ENCODE measurements at places on chromosomes 16 and 17.

DNA sequence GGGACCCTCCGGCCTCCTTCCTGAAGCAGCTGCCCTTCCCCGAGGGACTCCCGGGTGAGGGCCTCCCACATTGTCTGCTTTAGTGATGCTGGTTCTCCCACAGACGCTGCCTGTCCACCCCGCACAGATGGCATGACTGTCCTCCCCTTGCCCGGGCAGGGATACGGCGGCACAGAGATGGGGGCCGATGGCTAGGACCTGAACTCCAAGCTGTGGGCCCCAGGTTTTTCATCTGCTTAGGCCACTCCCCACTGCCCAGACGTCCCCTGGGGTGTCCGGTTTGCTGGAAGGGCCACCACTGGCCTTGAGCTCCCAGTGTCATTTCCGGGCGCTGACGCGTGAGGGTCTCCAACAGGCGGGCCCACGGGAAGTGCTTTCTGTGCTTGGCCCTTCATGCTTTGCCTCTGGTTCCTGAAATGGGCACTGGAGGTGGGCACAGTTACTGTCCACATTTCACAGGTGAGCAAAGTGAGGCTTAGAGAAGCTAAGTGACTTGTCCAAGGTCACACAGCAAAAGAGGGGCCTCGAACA is 87.4 kb upstream of the CBX4 start:
- DNase-seq = no peak
- peaks cover 8% of the 10 kb centered on the region for H3K27me3 ChIP-seq
- no peak overlapping the region for H3K27ac ChIP-seq
- H3K4me1 ChIP-seq = peaks cover 9% of the 10 kb centered on the region
- H3K4me3 ChIP-seq = no peak overlapping the region

DNA sequence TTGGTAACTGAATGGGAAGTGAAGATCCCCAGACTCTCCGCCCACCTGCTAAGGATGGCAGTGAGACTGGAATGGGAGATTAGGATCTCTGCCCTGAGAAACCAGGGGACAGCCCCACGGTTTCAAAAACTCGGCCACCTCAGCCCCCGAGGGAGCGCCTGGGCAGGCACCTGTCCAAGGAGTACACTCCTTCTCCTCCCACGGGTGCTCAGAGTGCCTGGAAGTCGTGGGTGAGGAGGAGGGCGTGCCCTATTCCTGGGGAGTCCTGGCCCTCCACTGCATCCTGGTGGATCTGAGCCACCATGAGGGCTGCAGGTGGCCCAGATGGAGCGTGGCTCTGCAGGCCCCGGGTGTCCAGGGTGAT is 78.5 kb downstream of the MGAT5B start:
- no peaks in the 10 kb centered on the region for H3K36me3 ChIP-seq
- H3K4me3 ChIP-seq = no peak overlapping the region
- no peak overlapping the region for H3K27ac ChIP-seq
- H3K4me1 ChIP-seq = no peaks in the 10 kb centered on the region
- no peaks in the 10 kb centered on the region for H3K27me3 ChIP-seq
- DNase-seq = no peak

DNA sequence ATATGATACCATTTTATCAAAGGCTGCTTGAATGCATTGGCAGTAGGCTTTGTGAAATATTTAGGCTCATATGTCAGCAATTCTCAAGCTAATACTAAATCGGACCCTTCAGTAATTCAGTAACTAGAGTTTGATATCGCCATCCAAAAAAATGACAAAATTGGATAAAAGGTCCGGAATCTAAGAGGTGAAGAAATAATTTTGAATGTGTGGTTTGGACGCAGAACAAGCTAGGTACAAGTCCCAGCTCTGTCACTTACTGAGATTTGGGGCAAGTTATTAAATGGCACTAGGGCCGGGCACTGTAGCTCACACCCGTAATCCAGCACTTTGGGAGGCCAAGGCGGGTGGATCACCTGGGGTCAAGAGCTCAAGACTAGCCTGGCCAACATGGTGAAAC is 956.5 kb downstream of the CDH11 start:
- H3K4me3 ChIP-seq = no peak overlapping the region
- no peaks in the 10 kb centered on the region for H3K36me3 ChIP-seq
- no peak for DNase-seq
- no peaks in the 10 kb centered on the region for H3K27me3 ChIP-seq

DNA sequence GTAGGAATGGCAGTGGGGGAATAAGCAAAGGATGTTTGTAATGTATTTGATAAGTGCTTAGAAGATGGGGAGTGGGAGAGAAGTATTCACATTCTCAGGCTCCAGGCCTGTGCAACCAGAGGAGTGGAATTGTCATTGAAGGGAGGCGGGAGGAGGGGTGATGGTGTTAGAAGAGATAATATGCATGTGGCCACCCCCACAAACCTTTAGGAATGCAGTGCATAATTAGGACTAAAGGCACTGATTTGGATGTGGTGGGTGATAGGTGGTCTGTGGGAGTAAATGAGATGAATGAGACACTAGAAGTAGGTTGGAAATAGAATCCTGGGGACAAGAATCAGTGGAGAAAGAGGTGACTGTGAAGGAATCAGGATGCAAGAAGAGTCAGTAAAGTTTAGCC is 27.1 kb downstream of the UTP18 start:
- peaks cover 25% of the 10 kb centered on the region for H3K36me3 ChIP-seq
- DNase-seq = no peak
- H3K27ac ChIP-seq = no peak overlapping the region
- H3K4me1 ChIP-seq = no peaks in the 10 kb centered on the region

- no peak for DNase-seq
- no peaks in the 10 kb centered on the region for H3K36me3 ChIP-seq
- no peak overlapping the region for H3K4me3 ChIP-seq
- no peaks in the 10 kb centered on the region for H3K27me3 ChIP-seq
- no peaks in the 10 kb centered on the region for H3K4me1 ChIP-seq
- no peak overlapping the region for H3K27ac ChIP-seq
Observed at GRCh38 chr17:81349397-81350319, 45.6 kb upstream of the BAHCC1 start.

- H3K4me1 ChIP-seq = peaks cover 27% of the 10 kb centered on the region
- H3K27me3 ChIP-seq = no peaks in the 10 kb centered on the region
- H3K27ac ChIP-seq = no peak overlapping the region
- peaks cover 18% of the 10 kb centered on the region for H3K36me3 ChIP-seq
Observed at GRCh38 chr17:79001190-79002020, 8.2 kb downstream of the CANT1 start.

GRCh38 chr17:71142333-71142732 is 973.0 kb downstream of the KCNJ2 start:
- H3K27ac ChIP-seq = no peak overlapping the region
- H3K4me1 ChIP-seq = no peaks in the 10 kb centered on the region
- no peak overlapping the region for H3K4me3 ChIP-seq
- H3K36me3 ChIP-seq = no peaks in the 10 kb centered on the region

- no peaks in the 10 kb centered on the region for H3K36me3 ChIP-seq
- H3K27me3 ChIP-seq = no peaks in the 10 kb centered on the region
- no peak overlapping the region for H3K4me3 ChIP-seq
- H3K27ac ChIP-seq = no peak overlapping the region
- no peak for DNase-seq
Observed at GRCh38 chr16:76297941-76298340, 20.7 kb downstream of the CNTNAP4 start.

DNA sequence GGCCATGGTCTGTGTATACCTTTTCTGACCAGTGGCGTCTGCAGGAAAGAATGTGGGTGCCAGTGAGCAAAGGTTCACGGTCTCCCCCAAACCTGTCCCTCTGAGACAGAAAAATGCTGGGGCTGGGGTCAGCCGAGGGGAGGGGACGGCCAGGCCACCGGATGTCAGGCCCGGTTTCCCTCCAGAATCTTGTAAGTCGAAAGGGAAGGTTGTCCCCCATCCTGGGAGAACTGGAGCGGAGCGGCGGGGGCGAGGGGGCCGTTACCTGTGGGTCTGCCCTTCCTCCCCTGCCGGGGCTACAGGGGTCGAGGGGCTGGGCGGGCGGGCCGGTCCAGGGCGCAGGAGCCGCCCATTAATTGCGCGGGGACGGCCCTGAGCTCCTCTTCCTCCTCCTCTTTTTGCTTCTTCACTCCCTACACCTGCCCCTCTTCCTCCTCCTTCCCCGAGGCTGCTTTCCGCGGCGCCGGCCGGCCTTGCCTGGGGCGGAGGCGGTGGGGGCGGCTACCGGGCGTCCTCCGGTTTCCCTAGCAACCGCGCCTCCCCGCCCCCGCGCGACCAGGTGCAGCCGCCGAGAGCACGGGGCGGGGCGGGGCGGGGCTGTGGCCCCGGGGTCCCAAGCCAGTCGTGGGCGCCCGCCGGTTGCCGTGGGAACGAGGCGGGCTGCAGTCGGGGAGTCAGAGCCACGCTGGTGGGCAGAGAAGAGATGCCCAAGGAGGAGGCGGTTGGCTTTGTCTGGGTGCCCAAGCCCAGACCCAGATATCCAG is at the start of gene MARCHF10:
Gene MARCHF10 (minus strand): TSS at position 503 of the 764 bp plus-strand sequence. CDS start 6,579 bp downstream, outside the sequence.
- H3K4me3 ChIP-seq = peak within 1 kb of the TSS; percentile 48
- H3K36me3 ChIP-seq = no peaks in the 10 kb centered on the region
- no peaks in the 10 kb centered on the region for H3K4me1 ChIP-seq
- no peaks in the 10 kb centered on the region for H3K27me3 ChIP-seq
- DNase-seq = no peak

- no peaks in the 10 kb centered on the region for H3K36me3 ChIP-seq
- peak; percentile 44 for DNase-seq
- H3K27me3 ChIP-seq = peaks cover 5% of the 10 kb centered on the region
- peak within 1 kb of the TSS; percentile 62 for H3K4me3 ChIP-seq
- peak within 1 kb of the TSS; percentile 34 for H3K27ac ChIP-seq
- peaks cover 27% of the 10 kb centered on the region for H3K4me1 ChIP-seq
Observed at GRCh38 chr17:7444682-7445618, at the start of gene CHRNB1. CHRNB1 (plus strand) TSS chr17:7445061; CDS start chr17:7445128, 67 bp downstream.

DNA sequence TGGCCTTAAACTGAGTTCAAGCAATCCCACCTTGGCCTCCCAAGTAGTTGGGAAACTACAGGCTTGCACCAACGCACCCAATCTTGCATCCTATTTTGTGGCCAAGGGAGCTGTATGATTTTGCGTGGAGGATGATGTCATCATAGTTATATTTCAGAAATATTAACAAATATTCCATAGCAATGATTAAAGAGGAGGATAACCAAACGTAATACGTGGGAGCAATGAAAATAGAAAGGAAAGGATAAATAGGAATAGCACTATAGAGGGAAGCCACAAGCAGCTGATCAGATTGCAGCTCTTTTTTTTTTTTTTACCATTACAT is 2.2 kb upstream of the YWHAE start:
- peaks cover 14% of the 10 kb centered on the region for H3K4me1 ChIP-seq
- DNase-seq = no peak
- H3K4me3 ChIP-seq = no peak overlapping the region
- H3K36me3 ChIP-seq = no peaks in the 10 kb centered on the region

GRCh38 chr17:81239714-81240555 is 817 bp downstream of the NDUFAF8 start:
- H3K4me1 ChIP-seq = peaks cover 6% of the 10 kb centered on the region
- no peak for DNase-seq
- no peaks in the 10 kb centered on the region for H3K27me3 ChIP-seq
- peak overlapping the region; percentile 84 for H3K27ac ChIP-seq

- H3K4me1 ChIP-seq = peaks cover 5% of the 10 kb centered on the region
- DNase-seq = no peak
- no peaks in the 10 kb centered on the region for H3K27me3 ChIP-seq
- no peaks in the 10 kb centered on the region for H3K36me3 ChIP-seq
- H3K27ac ChIP-seq = no peak overlapping the region
Observed at GRCh38 chr17:15340966-15341365, 431 bp downstream of the TEKT3 start.

DNA sequence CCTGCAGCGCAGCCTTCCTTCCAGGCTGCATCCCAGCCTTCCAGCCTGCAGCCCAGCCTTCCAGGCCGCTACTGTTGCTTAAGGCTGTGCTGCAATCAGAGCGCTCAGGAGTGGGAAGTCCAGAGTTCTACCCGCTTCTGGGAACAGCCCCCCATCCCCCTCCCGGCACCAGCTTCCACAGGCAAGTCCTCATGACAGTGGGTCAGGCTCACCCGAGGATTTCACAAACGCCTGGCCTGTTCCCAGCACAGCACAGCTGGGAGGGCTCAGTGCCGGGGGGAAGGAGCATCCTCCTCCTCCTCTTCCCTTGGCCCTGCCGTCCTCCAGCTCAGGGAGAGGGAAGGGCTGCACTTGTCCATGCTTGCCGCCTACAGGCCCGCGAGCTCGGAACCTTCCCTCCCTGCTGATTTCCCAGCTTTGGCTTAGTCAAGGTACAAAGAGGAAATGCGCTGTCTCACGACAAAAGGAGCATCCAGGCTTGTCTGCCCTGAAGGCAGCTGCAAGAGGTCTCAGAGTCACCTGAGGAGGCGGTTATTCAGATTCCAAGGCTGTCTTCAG is 8.3 kb downstream of the SOCS3 start:
- H3K4me1 ChIP-seq = peaks cover 43% of the 10 kb centered on the region
- DNase-seq = peak; percentile 95

DNA sequence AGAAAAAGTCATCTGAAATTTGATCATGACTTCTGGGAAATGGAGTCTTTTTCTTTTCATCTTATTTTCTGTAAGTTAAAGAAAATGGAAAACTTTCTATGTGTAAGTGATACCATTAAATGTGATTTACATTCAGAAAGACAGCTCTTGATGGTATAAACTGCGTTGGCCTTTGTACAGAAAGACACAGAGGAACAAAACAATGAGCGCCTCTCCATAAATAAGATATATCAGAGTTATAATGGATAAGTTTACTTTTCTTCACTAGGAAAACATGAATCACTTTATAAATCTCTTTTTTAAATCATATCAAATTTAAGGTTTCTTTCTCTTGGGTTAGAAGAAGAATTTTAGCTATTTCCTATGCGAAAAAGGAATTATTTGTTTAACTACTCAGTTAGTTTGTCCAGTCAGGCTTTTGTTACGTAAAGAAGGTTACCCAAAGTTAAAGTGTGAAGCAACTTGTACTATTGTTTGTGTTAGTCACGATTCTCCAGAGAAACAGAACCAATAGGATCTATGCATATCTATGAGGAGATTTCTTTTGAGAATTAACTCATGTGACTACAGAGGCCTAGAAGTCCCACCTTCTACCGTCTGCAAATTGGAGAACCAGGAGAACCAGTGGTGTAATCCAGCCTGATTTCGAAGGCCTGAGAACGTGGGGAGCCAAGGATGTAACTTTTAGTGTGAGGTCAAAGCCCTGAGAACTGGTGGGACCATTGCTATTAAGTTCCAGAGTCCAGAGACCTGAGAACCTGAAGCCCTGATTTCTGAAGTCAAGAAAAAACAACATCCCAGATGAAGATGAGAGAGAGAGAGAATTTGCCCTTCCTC is 295.4 kb upstream of the KCNJ16 start:
- no peak for DNase-seq
- no peaks in the 10 kb centered on the region for H3K27me3 ChIP-seq
- H3K4me3 ChIP-seq = no peak overlapping the region
- H3K4me1 ChIP-seq = no peaks in the 10 kb centered on the region
- H3K36me3 ChIP-seq = no peaks in the 10 kb centered on the region
- H3K27ac ChIP-seq = no peak overlapping the region

DNA sequence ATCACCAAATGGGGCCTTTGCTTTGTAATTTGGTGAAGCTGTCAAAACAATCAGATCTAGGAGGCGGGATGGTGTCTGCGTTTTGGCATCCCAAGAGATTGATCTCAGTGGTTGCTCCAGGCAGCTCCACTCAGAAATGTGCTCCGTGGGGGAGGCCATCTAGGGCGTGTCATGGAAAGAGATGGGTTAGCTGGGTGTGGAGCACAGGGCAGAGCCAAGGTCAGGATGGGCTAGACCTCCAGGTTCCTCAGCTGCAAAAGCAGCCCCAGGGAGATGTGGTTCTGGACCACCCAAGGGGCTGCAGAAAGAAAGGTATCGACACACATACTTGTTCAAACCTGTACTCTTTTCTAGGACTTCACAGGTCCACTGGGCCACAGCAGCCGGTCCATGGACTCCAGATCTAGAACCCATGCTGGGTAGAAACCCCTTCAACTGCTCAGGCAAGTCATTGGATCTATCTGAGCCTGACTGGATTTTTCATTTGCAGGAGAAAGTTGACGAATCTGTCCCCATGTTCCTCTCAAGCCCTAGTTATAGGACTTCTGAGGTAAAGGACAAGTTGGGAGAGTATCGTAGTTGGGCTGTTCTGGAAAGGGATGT is 270.2 kb upstream of the RPL38 start:
- H3K4me1 ChIP-seq = no peaks in the 10 kb centered on the region
- no peak for DNase-seq
- H3K27me3 ChIP-seq = no peaks in the 10 kb centered on the region
- H3K27ac ChIP-seq = no peak overlapping the region
- H3K36me3 ChIP-seq = no peaks in the 10 kb centered on the region
